ENCODE measurements at places on chromosomes 16 and 17.

- DNase-seq: no peak
These were observed 161.4 kb upstream of the CHMP6 start for GRCh38 chr17:80830020-80830780.

- no peak for DNase-seq
These were observed 70.4 kb upstream of the CACNG5 start for GRCh38 chr17:66764506-66764905.

DNA sequence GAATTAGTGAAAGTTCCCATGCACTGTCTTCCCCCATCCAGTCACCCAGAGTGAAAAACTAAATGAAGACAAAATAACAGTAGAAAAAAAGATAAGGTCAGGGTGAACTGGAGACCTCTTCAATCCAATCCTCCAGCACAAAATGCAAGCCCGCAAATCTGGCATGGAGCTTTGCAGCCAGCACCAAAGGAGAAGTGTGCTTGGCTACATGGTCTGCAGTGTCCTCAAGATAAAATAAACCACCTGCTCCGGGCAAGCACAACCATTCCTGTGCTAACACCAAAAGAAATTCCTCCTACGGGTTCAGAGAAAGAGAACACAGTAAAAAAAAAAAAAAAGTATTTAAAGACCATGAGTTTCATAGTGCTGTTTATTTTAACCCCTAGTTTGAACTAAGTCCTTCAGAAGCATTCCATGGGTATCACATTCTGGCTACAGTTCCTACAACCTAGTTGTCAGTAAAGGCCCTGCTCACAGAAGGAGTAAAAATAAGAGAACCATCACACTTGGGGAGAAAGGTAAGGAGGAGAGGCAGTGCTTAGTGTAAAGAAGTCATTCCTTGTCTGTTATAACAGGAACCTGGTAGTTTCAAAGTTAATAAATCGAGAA lies 109.1 kb downstream of the GAS7 start:
- no peak for DNase-seq

- DNase-seq: no peak
These were observed 1239.3 kb downstream of the CDH11 start for GRCh38 chr16:63882576-63882975.

- DNase-seq: no peak
These were observed 28.0 kb upstream of the SOX9 start for GRCh38 chr17:72092710-72093322.

- no peak for DNase-seq
These were observed 618 bp downstream of the RUSF1 start for GRCh38 chr16:31507617-31507928.

DNA sequence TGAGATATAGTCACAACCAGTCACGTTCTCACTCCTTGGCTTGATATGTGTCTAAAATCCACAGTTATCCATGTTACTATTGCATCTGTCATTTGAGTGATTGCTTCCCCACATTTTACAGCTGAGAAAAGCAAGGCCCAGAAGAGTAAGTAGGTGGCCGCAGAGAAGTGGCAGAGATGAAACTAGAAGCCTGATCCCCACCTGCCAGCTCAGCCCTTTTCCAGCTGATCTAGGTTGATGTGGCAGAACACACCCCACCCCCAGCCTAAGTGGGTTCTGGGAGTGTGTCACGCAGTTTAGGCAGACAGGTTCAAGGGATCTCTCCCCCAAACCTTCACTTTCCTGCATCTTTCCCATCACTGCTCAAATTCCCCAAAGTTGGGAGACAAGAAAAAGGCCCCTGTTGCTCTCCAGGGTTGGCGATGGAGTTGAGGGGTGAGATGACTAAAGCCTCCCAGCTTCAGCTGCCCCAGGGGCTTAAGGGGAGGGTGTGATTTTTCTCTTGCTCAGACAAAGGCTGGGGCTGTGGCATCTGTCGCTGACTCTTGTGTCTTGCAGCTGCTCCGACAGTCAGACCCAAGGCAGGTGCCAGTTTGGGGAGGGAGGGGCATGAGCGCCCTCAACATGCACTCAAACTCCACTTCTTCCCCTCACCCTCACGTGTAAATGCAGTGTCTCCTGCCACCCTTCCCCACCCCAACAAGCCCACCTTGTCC lies 48.9 kb upstream of the LHX1 start:
- no peak for DNase-seq

DNA sequence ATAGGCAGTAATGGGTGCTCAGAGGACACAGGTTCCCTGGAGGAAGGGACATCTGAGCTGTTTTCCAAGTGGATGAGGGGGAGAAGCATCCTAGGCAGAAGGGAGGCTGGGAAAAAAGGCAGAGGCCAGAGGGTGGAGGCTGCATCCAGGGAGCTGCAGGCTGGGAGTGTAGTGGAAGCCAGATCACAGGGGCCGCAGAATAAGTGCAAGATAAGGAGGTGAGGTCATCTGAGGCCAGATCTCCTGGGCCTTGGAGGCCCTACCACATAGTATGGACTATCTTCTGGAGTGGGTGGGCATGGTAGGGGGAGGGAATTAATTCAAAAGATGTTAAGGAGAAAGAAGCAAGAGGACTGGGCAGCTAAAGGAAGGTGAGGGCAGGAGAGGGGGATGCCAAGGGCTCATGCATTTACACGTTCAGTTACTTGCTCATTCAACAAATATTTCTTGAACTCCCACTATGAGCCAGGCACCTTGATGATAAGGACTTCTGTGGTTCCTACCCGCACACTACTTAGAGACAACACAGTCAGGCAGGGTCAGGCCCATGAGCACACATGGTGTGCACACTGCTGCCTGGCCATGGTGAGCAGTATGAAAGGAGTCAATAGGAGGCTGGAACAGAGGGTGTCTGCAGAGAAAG lies 2.4 kb upstream of the RIPOR1 start:
- DNase-seq: no peak

GRCh38 chr16:2838928-2839327 lies 8.8 kb downstream of the ZG16B start:
- DNase-seq: no peak

- no peak for DNase-seq
These were observed 55.8 kb downstream of the ACTG1 start for GRCh38 chr17:81456798-81457197.

DNA sequence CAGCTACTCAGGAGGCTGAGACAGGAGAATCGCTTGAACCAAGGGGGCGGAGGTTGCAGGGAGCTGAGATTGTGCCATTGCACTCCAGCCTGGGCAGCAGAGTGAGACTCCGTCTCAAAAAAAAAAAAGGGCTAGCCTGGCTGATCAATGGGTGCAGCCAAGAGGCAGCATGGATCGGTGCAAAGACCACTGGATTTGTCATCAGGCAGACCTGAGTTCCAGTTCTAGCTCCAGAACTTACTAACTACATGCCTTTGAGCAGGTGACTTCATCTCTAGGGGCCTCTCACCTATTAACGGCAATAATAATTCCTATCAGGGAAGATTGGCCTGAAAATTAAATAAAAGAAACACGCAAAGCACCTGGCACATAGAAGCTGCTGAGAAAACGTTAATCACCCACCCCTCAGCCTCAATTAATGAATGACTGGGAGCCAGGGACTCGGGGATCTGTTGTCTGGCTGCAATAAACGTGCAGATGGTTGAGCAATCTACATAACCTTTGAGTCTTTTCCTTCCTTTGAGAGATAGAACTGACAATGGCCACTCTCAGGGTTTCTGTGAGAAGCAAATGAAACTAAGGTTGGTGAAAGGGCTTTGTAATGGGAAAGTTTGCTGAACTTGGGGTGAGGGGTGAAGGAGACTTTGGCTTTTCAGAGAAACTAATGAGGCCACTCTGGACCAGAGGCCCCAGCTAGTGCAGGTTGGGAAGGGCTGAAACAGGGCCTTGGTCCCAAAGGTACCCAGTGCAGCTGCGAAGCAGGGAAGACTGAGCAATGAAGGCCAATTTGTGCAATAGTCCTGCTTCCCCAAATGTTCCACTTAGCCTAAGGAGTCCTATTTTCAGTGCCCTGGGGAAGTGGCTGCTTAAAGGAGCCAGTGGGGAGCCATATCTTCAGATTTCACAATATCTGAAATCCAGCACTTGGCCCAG lies 7.6 kb downstream of the SEZ6L2 start:
- no peak for DNase-seq

DNA sequence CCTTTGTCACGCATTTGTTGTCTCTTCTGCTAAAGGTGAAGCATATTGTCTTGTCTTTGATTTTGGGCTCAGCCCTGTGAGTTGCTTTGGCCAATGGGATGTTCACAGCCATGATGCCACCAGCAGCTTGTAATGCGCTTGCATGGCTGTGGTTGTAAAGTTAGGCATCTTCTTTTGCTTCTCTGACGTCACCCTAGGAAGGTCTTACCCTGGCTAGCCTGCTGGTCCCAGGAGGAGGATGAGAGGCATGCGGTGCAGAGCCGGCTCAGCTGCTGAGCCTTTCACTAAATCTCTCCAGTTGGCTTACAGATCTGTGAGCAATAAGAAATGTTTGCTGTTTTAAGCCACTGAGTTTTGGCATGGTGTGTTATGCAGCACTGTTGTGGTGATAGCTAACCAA lies 40.8 kb downstream of the IRX6 start:
- DNase-seq: no peak

GRCh38 chr16:85653290-85653891 lies 35.4 kb downstream of the GINS2 start:
- no peak for DNase-seq

DNA sequence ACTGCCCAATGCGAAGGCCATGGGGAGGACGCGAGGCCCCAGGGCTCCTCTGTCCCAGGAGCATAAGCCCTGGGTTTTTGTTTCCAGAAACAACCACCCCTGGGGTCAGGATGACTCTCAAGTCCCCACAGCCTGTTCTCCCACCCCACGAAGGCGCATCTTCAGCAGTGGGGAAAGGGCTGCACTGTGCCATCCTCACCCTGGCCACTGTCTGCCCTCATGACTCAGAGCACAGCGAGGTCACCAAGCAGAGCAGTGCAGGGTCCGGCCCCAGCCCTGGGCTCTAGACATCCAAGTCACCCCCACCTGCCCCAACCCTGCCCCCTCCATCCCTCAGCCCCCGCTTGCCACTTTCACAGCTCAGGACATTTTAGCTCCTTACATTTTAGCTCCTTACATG lies 22.7 kb upstream of the KSR1 start:
- DNase-seq: no peak

DNA sequence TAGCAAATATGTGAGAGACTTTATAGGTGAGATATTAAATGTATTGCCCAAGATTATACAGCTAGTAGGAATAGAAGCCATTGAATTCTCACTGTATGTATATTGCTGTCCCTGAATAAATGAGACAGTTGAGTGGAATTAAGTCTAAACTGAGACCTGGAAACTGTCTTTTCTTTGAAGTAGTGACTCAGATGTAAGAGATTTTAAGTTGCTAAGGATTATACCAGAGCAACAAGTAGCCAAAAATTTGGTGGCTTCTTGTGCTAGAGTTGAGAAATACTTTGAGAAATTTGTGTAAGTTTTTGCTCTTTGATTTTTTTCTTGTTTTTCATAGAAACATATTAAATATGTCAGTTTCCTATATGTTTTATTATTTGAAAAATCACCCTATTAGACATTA lies 58.7 kb downstream of the TANC2 start:
- no peak for DNase-seq

DNA sequence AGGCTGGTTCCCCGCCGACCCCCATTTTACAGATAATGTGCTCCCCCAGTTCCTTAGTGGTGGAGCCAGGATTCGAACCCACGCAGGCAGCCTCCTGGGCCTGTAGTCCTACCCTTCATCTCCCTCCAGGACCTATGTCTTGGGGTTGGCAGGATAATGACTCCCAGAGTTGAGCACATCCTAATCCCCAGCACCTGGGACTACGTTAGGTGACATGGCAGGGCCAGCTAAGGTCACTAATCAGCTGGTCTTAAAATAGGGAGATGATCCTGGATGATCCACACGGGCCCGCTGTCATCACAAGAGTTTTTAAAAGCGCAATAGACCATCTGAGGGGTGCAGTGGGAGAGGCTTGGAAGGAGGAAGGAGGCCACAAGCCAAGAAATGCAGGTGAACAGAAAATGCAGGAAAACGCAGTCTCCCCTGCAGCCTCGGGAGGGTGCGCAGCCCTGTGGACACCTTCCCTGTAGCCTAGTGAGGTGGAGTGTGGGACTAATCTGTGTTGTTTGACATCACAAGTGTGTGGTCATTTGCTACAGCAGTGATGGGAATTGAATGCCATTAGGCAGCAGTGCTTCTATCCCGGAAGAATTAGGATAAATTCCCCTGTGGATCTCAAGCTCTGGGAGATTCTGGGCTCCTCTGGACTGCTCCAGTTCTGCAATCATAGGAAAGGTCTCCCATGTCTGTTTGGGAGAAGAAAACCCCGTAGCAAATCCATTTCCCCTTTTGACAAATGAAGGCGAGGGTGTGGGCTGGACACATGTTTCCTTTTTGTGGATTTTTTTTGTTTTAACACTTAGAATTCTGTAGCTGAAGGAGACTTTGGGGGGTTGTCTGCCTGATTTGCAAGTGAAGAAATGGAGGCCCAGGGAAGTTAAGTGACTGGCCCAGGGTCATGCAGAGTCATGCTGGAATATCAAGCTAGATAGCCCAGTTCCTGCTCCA lies 297.7 kb downstream of the SEC14L1 start:
- no peak for DNase-seq

- DNase-seq: no peak
These were observed 276.0 kb upstream of the ZFHX3 start for GRCh38 chr16:73323880-73324279.

DNA sequence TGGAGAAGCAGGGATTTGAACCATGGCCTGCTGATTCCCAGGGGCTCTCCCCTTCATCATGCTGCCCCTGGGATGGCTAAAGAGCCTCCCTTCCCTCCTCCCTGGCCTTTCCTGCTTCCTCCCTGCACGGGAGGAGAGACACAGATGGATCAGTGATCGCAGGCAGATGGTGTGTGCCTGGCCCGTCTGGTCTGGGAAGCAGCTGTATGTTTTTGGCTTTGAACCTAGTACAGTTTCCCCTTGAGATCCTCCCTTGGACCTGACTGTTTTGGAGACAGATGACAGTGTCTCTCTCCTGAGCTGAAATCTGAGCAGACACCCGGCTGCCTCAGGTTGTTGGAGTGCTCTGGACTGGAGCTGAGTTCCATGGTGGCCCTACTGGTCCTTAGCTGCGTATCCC lies 29.0 kb upstream of the ATP2C2 start:
- no peak for DNase-seq
